ENCODE measurements at places on chromosomes 6 and 20.

DNA sequence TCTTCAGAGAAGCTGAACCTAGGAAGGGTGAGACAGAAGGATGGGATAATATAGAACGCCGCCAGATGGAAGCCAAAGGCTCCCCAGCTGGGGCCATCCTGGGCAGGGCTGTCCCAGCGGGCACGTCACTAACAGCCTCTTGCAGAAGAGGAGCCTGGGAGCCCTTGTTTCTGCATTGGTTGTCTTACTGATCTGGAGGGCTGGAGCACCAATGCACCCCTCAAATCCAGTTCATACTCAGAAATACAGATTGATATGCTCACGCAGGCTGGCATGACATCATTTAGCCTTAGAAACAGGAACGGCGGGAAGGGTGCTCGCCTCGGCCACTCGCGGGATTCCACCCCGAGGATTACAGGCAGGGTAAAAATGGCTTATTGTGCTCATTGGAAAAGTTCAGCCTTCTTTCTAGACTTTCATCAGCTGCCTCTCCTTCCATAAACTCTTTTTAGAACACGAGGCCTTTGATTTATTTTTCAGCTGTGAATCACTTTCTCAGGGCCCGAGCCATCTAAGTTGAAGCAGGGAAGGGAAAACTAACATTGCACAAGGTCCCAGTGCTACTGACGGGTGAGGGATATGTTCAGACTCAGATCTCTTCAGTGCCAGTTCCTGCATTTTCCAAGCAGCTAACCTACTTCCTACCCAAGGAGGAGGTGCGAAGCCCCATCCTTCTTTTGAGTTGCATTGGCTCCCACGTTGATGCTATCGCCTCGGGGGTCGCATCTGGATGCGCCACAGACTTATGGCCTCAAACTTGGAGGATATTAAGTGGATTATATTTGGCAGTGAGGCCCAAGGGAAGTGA, 82.3 kb downstream of the GMPR start:
- no peak for DNase-seq

DNA sequence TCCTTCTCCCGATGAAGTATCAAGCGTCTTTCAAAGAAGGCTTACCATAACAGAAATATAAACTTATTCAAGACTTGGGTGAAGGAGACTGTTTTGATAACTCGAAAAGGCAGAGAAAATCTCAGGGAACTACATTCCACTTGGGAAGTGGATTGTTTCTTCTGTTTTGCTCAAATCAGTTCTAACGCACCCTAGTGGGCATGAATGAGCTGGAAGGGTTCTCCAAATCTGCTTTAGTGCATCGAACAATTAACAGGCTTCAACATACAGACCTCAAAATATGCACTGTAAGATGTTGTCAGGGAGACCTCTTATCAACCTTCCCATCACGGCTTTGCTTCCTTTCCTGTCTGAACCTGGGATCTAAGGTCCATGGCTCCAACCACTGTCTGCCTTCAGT, 392.5 kb downstream of the CD83 start:
- DNase-seq: no peak

- DNase-seq: no peak
Observed at GRCh38 chr6:143936778-143937667, 71.0 kb downstream of the PLAGL1 start.

GRCh38 chr6:43917878-43918382, 147.9 kb downstream of the VEGFA start:
- no peak for DNase-seq

- DNase-seq: no peak
Observed at GRCh38 chr6:95784869-95785268, 207.5 kb downstream of the MANEA start.

Data from NCI-H1092 (cell line).